ENCODE measurements at places on chromosomes 2 and 18.
A peak's percentile ranks its signal among the peaks of the same experiment; 100 is the strongest.

DNA sequence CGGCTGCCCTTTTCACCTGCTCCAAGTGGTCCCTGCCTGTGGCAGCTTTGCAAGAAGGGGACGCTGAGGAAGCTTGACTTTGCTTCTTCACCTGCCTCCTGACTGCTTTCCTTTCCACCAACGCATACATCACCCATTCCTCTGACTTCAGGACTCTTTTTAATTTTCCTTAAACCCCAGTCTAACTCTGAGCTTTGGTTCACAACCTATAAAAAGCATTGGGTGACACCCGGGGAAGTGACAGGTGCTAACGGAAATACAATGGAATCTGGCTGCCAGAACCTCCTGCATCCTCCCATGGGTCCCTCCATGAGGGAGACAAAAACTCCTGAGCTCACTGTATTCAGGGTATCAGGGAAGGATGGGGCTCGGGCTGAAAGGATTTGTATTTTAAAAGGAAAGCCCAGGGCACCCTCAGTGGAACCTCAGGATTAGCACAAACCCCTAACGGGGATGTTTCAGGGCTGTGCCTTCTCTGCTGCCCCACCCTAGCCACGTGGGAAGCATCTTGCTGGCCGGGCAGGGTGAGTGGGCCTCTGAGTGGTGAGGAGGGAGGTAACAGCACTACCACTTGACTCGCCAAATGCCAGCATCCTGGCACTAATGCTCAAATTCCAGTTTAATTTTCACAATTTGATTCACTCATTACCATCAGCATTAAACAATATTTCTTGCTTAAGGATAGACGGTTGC lies 284.8 kb downstream of the CELF4 start:
- no peak for DNase-seq

- DNase-seq: no peak
Observed at GRCh38 chr2:49973436-49973835, 819.1 kb upstream of the FSHR start.

- DNase-seq: peak; percentile 84
Observed at GRCh38 chr2:218292048-218293014, at the start of gene TMBIM1. Gene TMBIM1 (minus strand): TSS chr2:218292503. CDS start chr2:218282141, 10,362 bp downstream.

GRCh38 chr18:64132871-64133270 lies 16.0 kb downstream of the LINC00305 start:
- DNase-seq: no peak

- no peak for DNase-seq
Observed at GRCh38 chr2:140286377-140286776, 1506.2 kb upstream of the NXPH2 start.

DNA sequence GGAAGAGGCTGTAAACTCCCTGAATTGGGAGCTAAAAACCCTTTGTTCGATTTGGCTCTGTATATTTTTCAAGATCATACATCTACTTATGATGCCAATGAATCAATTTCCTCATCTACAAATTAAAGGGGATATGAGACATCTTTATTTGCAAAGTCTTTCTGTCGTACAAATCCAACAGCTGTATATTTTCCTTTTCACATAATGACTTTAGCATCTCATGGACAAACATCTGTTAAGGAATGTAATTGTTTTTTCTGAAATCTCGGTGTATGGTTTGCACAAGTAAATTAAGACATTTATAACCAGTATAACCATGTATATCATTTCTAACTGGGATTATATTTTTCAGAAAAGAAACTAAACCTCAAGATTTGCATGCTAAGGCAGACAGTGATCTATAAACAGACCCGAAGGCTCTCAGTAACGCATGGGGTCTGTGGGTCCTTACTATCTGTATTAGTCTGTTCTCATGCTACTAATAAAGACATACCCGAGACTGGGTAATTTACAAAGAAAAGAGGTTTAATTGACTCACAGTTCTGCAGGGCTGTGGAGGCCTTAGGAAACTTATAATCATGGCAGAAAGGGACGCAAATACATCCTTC lies 130.8 kb downstream of the SLC8A1 start:
- DNase-seq: no peak

GRCh38 chr18:31595121-31595771 lies 3.6 kb downstream of the TTR start:
- DNase-seq: no peak

DNA sequence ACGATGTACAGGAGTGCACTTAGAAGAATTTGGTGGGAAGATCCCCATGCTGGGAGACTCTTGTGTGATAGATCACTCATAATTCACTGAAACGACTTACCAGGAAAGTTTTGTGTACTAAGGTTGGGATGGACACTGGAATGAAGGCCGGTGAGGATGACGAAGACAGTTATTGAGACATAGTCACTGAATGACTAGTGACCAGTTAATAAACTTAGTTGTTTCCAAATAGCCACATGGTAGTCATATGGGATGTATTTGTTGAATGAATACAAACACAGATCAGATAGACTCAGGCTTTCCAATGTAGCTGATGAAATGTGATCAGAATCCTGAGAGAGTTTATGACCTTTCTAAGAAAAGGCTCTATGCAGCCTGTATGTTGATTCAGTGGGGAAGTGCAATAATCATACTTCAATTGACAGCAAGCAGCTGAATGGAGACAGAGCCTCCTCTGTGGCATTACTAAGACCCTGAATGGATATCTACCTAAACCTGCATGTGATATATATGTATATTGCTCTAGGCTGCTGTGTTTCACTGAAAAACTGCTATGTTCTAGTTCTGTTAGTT lies 20.4 kb downstream of the GDF7 start:
- DNase-seq: no peak

DNA sequence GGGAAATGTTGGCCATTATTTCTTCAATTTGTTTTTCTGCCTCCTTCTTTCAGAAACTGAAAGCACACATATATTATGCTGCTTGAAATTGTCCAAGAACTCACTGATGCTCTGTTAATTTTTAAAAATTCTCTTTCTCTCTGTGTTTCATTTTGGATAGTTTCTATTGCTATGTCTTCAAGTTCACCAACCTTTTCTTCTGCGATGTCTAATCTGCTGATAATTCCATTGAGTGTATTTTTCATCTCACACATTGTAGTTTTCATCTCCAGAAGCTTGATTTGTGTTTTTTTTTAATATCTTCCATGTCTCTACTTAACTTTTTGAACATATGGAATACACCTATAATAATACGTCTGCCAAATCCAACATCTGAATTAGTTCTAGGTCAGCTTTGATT lies 98.1 kb upstream of the TGFA start:
- DNase-seq: no peak

- no peak for DNase-seq
Observed at GRCh38 chr2:47530105-47530760, 127.3 kb downstream of the MSH2 start.

DNA sequence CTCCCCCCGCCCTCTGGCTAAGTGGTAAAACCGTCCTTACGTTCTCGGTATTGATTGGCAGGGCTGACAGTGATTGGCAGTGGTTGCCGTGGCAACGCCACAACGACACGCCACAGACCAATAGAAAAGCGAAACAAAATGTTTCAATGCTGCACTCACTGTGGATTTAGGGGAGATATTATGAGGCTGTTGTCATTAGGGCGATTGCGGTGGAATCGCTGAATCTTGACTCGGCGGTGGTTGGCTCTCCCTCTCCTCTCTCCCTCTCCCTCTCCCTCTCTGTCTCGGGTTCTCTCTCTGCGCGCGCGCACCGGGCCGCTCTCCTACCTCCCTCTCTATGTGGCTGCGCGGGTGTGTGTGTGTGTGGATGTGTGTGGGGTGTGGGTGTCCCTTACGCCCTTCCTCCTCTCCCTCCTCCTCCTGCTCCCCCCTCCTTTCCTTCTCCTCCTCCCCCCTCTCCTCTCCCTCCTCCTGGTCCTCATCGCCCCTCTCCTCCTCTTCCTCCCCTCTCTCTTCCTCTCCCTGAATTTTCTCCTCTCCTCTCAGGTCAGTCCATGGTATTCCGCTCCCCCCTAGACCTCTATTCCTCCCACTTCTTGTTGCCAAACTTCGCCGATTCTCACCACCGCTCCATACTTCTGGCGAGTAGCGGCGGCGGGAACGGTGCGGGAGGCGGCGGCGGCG lies at the start of gene SIX3:
Gene SIX3, plus strand, starts transcription at position 152 of the 684 bp plus-strand sequence. Its CDS starts 403 bp downstream, at position 555.
- DNase-seq: peak; percentile 61

DNA sequence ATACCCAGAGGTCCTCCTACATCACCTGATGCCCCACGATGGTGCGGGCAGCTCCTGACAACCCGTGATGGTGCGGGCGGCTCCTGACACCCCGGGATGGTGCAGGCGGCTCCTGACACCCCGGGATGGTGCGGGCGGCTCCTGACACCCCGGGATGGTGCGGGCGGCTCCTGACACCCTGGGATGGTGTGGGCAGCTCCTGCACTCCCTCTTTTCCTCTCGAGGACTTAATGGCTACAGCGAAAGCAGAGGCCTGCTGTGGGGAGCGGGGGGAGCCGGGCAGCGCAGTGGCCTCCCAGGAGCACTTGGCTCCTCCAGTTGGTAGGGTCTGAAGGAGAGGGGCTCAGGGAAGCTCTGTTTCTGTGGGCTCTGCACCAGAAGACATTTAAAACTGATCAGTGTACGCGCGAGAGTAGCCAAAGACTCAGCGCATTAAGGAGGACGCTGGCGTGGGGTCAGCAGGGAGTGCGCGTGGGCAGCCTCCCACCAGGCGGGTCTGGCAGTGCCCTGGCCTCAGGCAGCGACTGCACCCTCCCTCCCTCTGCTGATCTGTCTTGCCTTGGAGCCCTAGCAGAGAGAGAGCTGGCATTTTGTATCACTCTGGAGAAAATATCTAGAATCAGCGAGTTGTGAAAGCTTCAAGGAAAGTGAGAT lies 464.5 kb upstream of the MYT1L start:
- DNase-seq: no peak

- no peak for DNase-seq
Observed at GRCh38 chr2:241798081-241798630, 10.8 kb upstream of the NEU4 start.

DNA sequence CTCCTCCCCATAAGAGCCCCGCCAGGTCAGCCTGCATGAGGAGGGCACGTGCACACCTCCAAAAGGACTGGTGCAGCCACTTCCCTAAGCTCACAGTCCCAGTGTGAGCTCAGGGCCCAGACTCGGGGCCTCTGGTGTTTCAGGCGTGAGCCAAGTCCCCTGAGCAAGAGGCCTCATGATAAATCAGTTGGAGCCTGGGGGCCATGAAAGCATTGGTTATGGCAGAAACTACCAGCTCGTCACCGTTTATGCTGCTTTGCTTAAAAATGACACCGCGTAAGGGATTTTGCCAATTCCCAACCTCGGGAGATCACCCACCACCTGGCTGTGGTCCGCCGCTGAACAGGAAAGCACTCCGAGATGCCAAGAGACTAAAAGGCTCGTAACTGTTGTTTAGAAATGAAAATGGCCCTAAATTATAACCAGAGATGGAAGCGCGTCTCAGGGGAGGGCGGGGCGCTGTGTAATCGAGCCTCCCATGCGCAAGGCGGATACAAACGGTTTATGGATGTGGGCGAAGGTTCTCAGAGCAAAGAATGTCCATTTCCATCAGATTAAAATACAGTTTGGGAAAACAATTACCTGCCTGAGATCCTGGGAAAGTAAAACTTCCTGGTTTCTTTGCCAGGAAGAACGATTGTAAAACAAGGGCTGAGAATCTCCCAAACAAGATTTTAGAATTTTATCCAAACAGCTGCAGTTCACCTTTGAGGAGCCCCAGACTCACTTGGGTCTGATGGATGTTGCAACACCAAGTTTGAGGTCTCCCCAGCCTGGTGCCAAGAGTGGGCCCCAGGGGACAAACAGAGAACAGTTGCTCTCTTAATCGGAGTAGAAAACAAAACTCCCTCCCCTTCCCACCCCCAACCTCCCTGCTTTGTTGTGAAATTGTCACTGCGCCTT lies 141.4 kb downstream of the BCL2 start:
- DNase-seq: no peak

- no peak for DNase-seq
Observed at GRCh38 chr2:239020541-239021041, 172.7 kb downstream of the TWIST2 start.

DNA sequence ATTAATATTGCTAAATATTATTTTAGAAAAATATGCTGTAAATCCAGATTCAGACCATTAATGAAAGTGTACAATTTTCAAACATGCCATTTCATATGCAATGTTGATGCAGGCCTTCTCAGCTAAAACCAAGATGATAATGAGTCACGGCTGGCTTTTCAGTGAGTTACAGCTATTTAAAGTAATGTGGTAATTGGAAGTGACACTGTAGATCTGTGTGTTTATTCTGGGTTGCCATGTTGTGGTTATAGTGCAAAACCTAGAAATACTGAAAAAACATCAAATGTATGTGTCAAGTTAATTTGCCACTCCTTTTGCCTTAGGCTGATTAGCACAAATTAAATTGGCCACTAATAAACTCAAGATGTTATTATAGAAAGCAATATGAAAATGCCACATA lies 506.6 kb downstream of the ERBB4 start:
- DNase-seq: no peak

DNA sequence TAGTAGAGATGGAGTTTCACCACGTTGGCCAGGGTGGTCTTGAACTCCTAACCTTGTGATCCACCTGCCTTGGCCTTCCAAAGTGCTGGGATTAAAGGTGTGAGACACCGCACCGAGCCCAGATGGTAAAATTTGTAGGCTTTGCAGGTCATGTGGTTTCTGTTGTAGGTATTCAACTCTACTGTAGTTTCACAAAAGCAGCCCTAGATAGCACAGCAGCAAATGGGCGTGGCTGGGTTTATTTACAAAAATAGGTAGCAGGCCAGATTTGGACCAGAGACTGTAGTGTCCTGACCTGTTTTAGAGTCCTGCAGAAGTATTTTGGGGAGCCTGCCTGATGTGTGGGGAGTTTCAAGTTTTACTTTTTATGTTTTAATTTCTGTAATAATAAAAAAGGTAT lies 84.1 kb upstream of the RASGRP3 start:
- no peak for DNase-seq

- no peak for DNase-seq
Observed at GRCh38 chr2:29755233-29755632, 166.2 kb downstream of the ALK start.

GRCh38 chr18:46678785-46679399 lies 21.9 kb upstream of the LOXHD1 start:
- DNase-seq: no peak

GRCh38 chr2:120227111-120227991 lies 4.2 kb upstream of the TMEM185B start:
- peak; percentile 13 for DNase-seq

GRCh38 chr2:203623096-203623495 lies 83.3 kb upstream of the CD28 start:
- DNase-seq: no peak

DNA sequence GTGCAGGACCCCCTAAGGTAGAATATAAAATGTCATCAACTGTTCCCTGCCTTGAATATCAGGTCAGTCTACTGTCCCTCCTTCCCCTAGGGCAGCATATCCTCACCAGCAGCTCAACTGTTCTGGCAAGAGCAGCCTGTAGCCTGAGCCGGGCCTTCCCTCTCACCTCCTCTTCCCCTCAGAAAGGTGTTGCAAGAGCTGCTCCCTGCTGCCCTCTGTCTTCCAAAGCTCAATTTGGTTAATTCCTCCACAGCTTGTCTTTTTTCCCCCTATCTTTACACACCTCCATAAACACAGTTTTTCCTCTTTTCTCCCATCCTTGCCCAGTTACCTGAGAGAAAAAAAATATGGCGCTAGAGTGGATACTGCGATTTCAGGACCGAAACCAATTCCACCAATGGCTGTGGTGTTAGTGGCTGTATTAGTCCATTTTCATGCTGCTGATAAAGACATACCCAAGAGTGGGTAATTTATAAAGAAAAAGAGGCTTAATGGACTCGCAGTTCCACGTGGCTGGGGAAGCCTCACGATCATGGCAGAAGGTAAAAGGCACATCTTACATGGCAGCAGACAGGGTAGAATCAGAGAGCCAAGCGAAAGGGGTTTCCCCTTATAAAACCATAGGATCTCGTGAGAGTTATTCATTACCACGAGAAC lies 184.7 kb downstream of the MREG start:
- DNase-seq: peak; percentile 46

- DNase-seq: no peak
Observed at GRCh38 chr2:122136056-122136455, 380.6 kb downstream of the TSN start.

GRCh38 chr2:40820319-40820718 lies 368.4 kb upstream of the SLC8A1 start:
- DNase-seq: no peak

Data from CD4-positive, alpha-beta T cell treated with Interleukin-15 for 1 hour (primary cell).